ENCODE measurements at places on chromosomes 11 and 22.

- no peak for DNase-seq
These were observed 912 bp downstream of the VPS51 start for GRCh38 chr11:65096926-65097325.

- no peak for DNase-seq
These were observed 664 bp upstream of the PRSS23 start for GRCh38 chr11:86799680-86800075.

- no peak for DNase-seq
These were observed 10.6 kb downstream of the BCO2 start for GRCh38 chr11:112185883-112186282.

DNA sequence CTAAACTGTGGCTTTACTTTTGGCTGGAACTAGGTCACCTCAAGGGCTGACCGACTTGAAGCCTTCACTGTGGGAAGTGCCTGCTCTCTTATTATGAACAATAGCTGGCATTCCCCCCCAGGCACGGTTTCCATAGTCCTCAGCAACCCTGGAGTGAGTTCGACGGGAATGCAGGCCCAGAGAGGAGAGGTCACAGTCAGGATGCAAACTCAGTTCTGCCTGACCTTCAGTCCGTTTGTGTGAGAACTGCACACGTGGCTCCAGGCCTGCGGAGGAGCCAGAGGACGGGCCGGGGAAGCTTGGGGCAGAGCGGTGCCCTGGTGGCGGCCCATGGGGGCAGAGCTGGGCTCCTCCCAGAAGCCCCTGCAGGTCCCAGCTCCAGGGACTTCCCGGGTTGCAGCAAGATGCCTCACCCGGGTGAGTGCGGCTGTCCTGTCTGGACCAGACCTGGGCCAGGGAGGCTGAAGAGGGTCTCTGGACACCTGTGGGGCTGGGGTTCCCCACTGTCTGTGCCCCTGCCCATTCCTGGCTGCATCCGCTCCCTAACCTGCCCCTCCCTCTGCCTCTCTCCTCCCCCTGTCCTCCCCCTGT is 17.2 kb downstream of the SLC25A18 start:
- DNase-seq: no peak

- peak; percentile 40 for DNase-seq
These were observed 3.4 kb downstream of the IRF7 start for GRCh38 chr11:612201-612960.

GRCh38 chr11:66420671-66421476 is at the start of gene NPAS4:
Gene NPAS4 (plus strand): TSS chr11:66421035. CDS start chr11:66421180, 145 bp downstream.
- DNase-seq: no peak

GRCh38 chr11:67439321-67440228 is 2.1 kb upstream of the PTPRCAP start:
- DNase-seq: peak; percentile 56

DNA sequence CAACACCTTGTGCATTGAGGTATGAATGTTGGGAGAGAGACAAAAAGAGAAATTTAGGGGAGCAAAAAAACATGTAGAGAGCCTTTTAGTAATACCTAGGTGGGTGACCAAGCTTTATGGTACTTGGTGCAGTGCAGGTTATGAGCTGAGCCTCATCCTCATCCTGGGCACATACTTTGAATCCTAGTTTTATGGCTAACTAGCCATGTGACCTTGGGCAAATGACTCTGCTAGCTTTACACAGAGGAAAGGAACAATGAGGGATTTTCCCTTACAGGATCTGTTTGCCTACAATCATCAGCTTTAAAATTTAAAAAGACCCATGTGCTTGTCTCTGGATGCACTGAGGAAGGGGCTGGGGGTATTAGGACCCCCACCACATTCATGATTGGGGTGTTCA is 187.8 kb upstream of the ISX start:
- DNase-seq: no peak

GRCh38 chr22:46714550-46714949 is 23.5 kb downstream of the CERK start:
- no peak for DNase-seq

DNA sequence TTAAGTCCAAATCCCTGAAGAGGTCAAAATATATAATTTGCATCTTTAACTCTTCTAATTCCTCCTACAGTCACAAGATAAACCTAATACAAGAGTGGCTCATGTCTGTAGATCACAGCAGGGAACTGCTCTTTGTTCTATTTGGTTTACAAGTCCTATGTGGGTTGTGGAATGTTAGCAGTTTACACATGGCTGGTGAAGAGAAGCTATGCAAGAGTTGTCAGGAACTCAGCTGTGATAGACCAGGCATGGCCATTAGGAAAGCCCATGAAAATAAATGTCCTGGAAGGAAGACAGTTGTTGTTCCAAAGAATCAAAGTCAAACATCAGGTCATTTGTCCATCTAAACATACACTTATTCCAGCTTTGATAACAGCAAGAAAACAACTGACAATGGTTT is 312.4 kb upstream of the PITPNB start:
- DNase-seq: no peak

GRCh38 chr22:44931077-44931540 is 78.7 kb downstream of the PHF21B start:
- DNase-seq: no peak

- no peak for DNase-seq
These were observed 33.9 kb upstream of the MN1 start for GRCh38 chr22:27835446-27835845.

Data from inflammatory macrophage treated with lipopolysaccharide for 4 hours (primary cell).